ENCODE measurements at places on chromosomes 3 and 15.

- no peaks in the 10 kb centered on the region for H3K36me3 ChIP-seq
- no peak for DNase-seq
- H3K27ac ChIP-seq = no peak overlapping the region
- no peak overlapping the region for H3K4me3 ChIP-seq
These were observed 197.6 kb downstream of the MINAR1 start for GRCh38 chr15:79629687-79630086.

- no peaks in the 10 kb centered on the region for H3K4me1 ChIP-seq
- H3K27ac ChIP-seq = no peak overlapping the region
- no peak for DNase-seq
- no peaks in the 10 kb centered on the region for H3K27me3 ChIP-seq
- H3K4me3 ChIP-seq = no peak overlapping the region
- H3K36me3 ChIP-seq = no peaks in the 10 kb centered on the region
These were observed 223.5 kb upstream of the RBMS3 start for GRCh38 chr3:29057326-29057725.

GRCh38 chr3:147184794-147185193, 221.5 kb downstream of the ZIC4 start:
- no peaks in the 10 kb centered on the region for H3K27me3 ChIP-seq
- no peaks in the 10 kb centered on the region for H3K36me3 ChIP-seq
- no peak overlapping the region for H3K27ac ChIP-seq

DNA sequence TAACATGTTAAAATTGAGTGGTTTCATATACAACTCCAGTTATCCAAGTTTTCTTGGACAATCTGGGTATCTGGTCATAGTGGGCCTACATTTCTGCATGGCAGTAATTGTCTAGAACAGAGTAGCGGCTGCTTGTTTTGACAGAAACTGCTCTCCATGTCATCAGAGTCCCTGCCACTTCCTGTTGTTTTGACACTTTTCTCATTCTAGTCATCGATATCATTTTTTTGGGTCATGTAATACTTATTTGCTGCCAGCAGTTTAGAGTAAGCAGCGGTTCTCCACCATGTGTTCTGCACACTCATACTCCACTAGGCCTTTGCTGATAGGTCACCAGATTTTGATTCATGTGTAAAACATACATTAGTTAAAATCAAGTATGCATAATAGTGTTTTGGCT, 81.5 kb downstream of the SLC25A26 start:
- H3K27me3 ChIP-seq = no peaks in the 10 kb centered on the region
- no peak overlapping the region for H3K4me3 ChIP-seq
- H3K4me1 ChIP-seq = no peaks in the 10 kb centered on the region
- H3K27ac ChIP-seq = no peak overlapping the region
- no peaks in the 10 kb centered on the region for H3K36me3 ChIP-seq
